ENCODE measurements at places on chromosomes 7 and 10.
A peak's percentile ranks its signal among the peaks of the same experiment; 100 is the strongest.

GRCh38 chr10:101693651-101693977 is 1.4 kb downstream of the FBXW4 start:
- DNase-seq, result peak; percentile 22

GRCh38 chr7:92874567-92874966 is 38.2 kb upstream of the CDK6 start:
- peak; percentile 21 for DNase-seq

DNA sequence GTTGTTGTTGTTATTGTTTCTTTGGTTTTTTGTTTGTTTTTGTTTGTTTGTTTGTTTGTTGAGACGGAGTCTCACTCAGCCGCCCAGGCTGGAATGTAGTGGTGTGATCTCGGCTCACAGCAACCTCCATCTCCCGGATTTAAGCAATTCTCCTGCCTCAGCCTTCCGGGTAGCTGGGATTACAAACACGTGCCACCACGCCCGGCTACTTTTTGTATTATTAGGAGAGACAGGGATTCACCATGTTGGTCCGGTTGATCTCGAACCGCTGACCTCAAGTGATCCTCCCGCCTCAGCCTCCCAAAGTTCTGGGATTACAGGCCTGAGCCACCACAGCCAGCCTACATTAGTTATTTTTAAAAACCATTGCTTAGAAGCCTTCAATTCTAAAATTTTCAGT is 45.0 kb downstream of the FOXP2 start:
- DNase-seq, result no peak

GRCh38 chr7:36303202-36304098 is 86.2 kb upstream of the ANLN start:
- DNase-seq, result peak; percentile 94

DNA sequence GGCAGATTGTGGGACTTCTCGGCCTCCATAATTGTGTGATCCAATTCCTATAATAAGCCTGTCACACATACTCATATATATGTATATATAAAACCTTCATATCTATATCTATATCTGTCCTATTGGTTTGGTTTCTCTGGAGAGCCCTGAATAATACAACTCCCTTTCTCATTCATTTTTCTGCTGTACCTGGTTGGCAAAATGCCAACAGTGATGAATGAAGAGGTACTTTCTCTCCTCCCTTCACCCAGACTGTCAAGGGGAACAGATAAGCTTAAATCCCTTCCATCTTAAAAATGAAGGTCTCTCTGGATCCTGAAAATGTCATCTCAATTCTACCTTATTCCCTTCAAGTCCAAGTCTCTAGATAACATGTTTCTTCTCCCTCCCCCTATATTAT is 60.3 kb upstream of the FOXP2 start:
- no peak for DNase-seq

GRCh38 chr7:44155191-44156185 is 14.4 kb upstream of the MYL7 start:
- no peak for DNase-seq

- no peak for DNase-seq
Observed at GRCh38 chr7:124781907-124782734, 16.5 kb upstream of the GPR37 start.

DNA sequence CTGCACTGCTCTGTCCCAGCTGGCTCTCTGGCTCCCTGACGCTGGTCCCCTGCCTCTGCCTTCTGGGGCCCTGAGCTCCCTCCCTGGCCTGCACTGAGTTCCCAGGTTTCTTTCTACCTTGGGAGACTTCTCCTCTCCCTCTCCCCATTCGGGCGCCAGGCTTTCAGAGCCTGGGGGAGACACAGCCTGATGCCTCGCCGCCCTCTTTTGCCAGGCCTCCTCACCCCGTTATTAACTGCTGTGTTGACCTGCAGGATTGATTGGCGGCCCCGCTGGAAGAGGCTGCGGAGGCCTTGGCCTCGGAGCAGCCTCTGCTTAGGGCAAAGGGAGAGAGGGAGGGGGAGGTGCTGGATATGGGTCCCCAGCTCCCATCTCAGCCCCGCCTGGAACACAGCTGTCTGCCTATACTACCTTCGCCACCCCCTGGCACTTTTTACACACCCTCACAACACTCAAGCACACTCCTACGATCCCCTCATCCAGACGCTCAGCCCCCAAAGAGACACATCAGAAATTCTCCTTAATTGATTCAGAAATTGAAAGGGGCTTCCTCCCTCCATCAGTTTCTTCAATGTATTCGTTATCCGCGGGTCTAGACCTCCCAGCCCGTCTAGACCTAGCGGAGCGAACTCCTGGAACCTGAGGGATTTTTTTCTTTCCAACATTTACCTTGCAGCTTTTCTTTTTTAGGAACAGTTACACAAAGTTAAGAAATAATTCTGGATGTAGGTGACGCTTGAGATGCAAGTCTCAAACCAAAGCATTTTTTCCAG is 7.1 kb upstream of the PAX2 start:
- DNase-seq, result no peak

DNA sequence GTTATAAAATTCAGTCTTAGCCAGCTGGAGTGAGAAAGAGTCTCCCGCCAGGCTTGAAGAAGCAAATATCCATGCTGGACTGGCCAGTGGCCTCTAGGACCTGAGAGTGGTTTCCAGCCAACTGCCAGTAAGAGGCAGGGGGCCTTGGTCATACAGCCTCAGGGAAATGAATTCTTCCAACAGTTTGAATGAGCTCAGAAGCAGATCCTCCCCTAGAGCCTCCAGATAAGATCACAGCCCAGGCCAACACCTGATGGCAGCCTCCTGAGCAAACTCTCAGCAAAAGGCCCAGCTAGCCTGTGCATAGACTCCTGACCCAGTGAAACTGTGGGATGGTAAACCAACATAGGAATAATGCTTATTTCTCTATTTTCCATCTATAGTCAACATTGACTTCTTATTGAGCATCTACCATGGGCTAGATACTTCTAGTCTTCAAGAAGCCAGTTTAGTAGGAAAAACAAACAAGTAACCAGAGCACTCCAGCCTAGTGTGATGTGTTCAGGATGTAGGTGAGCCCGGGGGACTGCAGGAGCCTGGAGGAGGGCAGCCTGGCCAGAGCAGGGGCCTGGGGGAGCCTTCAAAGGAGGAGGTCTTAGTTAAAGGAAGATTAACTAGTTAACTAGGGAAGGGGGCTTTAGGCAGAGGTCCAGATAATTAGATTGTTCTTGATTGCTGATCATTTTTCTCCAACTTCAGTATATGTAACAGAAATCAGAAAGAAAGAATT is 115.4 kb upstream of the ADO start:
- no peak for DNase-seq

- DNase-seq, result peak; percentile 11
Observed at GRCh38 chr10:38127812-38128211, 33.7 kb downstream of the ZNF37A start.

- no peak for DNase-seq
Observed at GRCh38 chr10:19904202-19904661, 88.0 kb downstream of the PLXDC2 start.

GRCh38 chr7:30988351-30989005 is 24.7 kb downstream of the GHRHR start:
- DNase-seq, result peak; percentile 35

GRCh38 chr7:20299647-20300312 is 30.9 kb upstream of the ITGB8 start:
- DNase-seq, result no peak

DNA sequence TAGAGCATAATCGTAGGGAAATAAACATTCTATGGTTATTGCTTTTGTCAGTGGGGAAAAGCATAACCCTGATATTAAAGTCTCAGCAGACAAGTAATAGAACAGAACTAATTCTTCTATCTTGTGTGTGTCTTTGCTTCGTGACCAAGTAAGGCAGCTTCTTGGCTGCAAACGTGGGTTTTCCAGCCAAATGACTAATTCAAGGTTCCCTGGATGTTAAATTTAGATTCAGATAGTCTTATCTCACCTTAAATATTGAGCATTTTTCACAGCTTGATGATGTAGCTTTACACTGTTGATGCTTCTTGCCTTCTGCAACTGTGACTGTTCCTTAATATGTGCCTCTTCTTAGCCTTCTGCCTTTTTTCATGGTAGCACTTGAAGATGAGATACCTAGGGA is 113.0 kb downstream of the EXOC4 start:
- no peak for DNase-seq

DNA sequence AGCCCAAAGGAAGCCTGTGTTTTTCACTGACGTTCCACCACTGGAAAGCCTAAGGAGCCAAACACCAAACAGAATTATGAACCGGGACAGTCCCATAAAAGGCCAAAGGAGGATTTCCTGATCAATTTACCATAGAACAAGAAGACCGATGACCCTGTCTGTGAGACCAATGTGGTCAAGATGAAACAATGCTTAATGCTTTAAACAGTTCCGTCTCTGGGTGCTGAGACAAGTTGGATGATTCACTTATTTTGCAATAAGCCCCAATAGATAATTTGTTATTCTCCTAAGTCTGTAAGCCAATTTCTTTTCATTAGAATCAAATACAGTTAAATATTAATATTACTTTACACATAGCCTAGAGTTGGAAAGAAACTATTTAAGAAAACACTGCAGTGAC is 134.9 kb downstream of the MICU1 start:
- DNase-seq, result no peak

DNA sequence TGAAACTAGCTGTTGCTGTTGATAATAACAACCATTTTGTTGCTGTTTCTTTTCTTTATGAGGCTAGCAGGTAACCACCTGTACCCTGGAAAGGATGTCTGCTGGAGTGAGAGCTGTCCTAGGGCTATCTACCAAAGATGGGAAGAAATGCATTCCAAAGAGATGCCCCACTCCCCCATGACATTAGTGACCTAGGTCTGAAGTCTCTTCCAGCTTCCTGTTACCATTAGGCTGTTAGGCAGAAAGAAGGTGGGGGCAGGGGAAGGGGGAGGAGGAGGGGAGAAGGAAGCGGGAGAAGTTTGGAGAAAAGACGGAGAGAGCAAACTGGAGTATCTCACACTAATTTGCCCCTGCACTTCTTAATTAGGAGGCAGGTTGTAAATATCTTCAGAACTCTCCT is 118.5 kb downstream of the ABLIM1 start:
- DNase-seq, result no peak

DNA sequence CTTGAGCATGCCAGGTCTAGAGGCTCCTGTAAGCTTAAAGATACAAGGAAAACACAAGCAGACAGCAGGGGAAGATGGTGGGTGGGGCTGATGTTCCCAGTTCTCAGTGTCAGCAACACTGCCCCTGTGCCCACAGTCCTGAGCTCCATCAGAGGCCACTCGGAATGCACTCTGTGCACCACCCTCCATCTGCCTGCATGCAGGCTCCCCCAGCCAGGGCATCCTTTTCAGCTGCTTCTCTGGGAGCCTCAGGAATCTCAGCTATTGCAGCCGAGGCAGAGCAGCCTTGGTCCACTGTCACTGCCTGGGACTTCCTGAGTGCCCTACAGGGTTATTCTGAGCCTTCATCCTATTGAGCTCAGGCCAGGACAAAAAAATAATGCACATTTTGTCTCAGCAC is 22.2 kb downstream of the LBX1 start:
- DNase-seq, result no peak

- no peak for DNase-seq
Observed at GRCh38 chr10:31393844-31394243, 74.8 kb downstream of the ZEB1 start.

- no peak for DNase-seq
Observed at GRCh38 chr7:10643545-10643944, 330.1 kb upstream of the PHF14 start.

GRCh38 chr10:116787893-116788665 is 45.7 kb upstream of the HSPA12A start:
- DNase-seq, result peak; percentile 57

GRCh38 chr10:4651404-4652037 is 174.5 kb upstream of the AKR1E2 start:
- DNase-seq, result no peak

- DNase-seq, result peak; percentile 1
Observed at GRCh38 chr7:35380739-35381224, 126.9 kb upstream of the TBX20 start.

- no peak for DNase-seq
Observed at GRCh38 chr7:30280631-30281030, 3.8 kb upstream of the ZNRF2 start.

DNA sequence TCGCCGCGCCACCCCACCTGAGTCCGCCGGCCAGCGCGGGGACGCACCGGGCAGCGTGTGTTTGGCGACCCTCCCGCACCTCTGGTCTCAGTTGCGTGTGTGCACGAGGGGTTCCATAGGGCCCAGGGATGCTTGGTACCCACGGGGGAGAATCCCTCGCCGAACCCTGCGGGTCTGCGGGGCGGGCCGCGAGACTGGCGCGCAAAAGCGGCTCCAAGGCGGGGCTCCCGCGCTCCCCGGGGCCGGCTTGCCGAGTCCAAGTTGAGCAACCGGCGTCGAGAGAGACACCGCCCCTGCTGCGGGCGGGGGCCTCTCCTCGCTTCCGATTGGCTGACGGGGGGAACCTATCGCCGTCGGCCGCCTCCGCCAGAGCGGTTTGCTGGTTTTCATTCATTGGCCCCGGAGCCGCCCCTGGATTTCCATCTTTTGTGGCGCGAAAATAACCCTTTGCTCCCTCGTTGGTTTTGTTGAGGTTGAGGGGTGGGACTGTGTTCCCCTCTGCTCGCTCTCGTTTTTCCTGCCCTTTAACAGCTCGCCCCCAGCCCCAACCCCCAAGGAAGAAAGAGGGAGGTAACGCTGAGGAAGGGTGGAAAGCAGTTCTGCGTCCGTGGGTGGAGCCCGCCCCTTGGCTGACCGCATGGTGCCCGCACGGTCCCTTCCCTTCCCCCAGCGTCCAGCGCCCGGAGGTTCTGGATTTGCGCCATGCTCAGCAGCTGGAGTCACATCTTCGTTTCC is 4.0 kb upstream of the IGF2BP3 start:
- peak; percentile 99 for DNase-seq

- DNase-seq, result no peak
Observed at GRCh38 chr7:102988631-102989560, 76.1 kb downstream of the LRRC17 start.

DNA sequence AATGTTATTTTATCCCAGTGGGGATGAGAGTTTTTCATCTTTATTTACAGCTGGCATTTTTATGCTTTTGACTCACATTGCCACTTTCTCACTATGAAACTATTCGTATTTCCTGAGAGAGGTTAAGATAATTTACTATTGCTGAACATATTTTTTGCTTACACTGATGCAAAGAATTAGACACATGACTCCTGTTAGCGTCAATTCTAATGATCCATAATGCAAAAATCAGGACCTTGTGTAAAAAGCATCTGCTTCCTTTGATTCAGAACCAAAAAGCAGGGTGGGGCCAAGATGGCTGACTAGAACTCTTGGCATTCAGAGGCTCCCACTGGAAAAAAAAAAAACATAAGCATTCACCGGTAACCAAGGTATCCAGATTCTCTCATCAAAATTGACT is 464.8 kb downstream of the SEMA3D start:
- no peak for DNase-seq

DNA sequence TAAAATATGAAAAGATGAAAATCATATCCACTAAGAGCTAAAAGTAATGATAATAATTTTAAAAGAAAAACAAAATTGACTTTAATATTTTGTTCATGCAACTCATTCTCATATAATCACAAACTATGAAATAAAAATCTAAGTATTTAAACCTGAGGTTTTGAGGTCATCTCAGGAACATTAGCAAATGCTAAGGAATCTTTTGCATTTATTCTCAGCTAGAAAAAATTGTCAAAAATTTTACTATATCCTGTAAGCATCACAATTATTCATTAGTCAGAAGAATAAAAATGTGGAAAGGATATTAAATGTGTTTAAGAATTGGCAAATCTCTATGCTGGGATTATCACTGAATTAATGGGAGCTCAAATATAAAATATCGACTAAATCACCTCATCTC is 36.8 kb upstream of the TAX1BP1 start:
- DNase-seq, result no peak
